ENCODE measurements at places on chromosomes 6 and 20. TPM values are rescaled to one million over a fixed set of nuclear protein-coding genes. Genes with fewer than 3 reads are reported as not detected.

DNA sequence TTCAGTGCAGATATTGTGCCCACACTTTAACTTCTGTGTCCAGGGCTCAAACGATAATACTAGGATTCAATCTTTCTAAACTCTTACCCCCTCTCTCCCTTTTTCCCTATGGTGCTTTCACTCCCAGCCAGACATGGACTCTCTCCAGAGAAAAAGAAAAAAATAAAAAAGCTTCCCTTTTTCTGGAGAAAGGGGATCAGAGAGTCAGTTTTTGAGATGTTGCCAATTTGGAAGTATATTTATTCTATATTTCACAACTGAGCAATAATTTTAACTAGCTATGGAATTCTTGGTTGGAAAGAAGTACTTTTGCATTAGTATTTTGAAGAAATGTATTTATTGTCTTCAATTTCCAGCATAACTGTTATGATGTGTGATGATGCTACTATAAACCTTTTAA, 72.2 kb upstream of the ZFP64 start:
- no peak for DNase-seq

GRCh38 chr6:151352410-151353396, 38.7 kb downstream of the ZBTB2 start:
- DNase-seq, result peak; percentile 81

- no peak for DNase-seq
Observed at GRCh38 chr20:5881703-5882102, 68.6 kb downstream of the TRMT6 start.

- DNase-seq, result no peak
Observed at GRCh38 chr6:135451617-135452190, 45.8 kb downstream of the AHI1 start.

GRCh38 chr6:133254552-133255228, 13.5 kb downstream of the EYA4 start:
- no peak for DNase-seq

DNA sequence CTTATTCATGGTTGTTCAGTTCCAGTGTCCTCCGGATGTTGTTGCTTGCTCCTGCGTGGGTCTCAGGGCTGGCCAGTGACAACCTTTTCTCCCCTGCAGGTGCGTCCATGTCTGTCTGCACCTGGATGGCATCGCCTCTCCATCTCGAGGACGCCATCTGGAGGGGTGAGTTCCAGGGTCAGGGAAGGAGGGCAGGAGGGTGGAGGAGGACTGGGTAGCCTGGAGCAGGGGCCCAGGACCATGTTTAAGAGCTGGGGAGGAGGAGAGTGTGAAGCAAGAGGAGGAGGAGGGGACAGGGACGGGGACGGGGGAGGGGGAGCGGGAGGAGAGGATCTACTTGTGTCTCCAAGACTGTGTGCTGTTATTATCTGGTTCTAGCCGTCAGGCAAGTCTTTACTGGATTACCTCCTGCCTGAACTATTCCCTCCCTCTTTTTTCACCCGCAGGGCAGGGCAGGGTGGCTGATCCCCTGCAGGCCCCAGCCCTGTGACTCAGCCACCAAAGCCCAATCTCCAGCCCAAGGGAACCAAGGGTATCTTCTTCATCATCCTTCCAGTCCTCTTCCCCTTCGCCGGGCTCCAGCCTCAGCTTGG, 32.2 kb upstream of the TULP1 start:
- no peak for DNase-seq

DNA sequence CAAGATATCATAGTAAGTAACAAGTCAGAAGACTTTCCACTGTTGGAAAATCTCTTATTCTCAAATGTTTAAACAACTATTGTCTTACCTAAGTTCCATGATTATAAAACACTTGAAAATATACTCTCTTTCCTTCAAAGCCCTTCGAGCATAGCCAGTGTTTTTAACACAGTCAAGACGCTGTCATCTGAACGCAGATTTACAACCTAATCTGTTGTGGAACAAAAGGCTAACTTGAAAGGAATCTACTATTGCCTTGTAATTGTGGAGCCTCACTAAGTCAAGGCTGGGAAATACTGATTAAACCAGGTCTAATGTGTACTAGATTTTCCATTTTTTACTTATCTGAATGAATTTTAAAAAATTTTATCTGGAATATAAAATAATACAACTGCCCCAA, 205.8 kb downstream of the TRDN start:
- DNase-seq, result no peak

Gene SMIM13
- 9.5 TPM for total RNA-seq

Gene MRAP2
- 0.16 TPM for total RNA-seq

All from mesenteric fat pad (tissue), 1 donor.